ENCODE measurements at places on chromosomes 1 and 21.

GRCh38 chr1:197632651-197633050, 142.6 kb downstream of the DENND1B start:
- no peak for DNase-seq

DNA sequence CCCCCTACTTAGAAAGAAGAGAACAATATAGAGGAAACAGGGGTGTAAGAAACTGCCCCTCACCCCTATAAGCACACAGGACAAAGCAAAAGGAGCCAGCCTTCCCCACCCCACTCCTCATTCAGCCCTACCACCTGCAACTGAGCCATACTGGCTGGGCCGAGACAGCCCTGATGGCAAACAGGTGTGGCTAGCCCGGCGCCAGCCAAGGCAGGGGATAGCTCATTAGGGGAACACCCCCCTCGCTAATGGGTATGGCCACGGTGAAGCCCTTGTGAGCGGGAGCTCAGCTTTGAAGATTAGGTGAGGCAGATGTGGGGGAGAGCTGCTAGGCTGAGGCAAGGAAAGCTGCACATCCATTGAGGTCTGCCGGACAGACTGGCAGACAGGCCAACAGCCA, 65.5 kb downstream of the ERI3 start:
- no peak for DNase-seq

DNA sequence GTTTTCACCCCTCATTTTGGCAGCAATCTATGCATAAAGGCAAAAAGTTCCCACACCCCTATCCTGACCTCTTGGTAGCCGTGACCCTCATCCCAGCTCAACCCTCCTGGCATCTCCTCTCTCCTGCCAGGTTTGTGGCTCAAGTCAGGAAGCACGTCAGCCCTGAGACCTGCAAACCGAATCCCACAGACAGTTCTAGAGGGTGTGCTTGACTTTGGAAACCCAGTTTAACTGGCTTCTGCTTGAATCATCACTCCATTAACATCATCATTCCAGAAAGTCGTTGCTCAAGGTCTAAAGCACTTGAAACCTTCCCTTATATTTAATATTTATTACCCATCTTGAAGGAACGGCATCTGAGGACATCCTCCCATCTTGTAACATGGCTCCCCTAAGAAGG, 133.4 kb upstream of the ERG start:
- DNase-seq: no peak

DNA sequence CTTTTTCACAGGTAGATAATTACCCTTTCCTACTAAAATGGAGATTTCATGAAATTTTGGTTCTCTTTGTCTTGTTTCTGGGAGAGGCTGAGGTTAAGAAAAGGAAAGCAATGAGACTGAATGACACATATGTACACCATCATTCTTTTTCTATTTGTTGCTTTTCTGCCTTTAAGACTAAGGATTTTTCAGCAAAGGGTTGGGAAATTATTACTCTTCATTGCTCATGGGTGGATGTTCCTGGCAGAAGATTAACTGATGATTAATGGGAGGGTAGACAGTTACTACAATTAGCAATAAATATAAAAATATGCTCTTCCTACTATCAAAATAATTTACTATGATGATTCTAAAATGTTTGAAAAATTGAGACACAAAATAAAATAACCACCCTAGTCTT, 316.5 kb upstream of the USP24 start:
- DNase-seq: no peak

DNA sequence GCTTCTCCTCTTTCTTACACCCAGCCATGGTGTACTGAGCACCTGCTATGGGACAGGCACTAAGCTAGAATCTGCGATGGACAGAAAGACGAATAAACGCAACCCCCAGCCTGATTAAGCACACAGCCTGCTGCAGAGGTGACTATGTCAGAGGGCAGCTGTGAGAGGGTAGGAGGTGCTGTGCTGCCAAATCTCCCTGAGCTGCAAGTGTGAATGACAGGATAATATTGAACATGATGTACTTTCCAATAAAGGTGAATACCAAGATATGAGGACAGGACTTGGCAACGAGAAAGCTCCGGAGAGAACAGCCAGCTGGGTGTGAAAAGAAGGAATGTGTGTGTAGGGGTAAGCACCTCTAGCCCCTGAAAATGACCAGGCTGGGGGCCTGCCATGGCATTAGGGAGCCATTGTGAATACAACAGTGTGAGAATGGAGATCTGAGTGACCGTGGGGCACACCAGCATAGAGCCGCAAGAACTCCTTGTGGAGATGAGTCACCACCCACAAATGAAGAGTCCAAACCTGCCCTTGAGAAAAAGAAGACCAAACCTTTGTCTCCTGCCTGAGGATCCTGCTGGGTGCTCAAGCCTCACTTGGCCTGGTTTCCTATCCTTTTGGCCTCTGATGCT, 83.0 kb upstream of the ATF3 start:
- peak; percentile 31 for DNase-seq

GRCh38 chr1:234658138-234658537, 48.2 kb upstream of the IRF2BP2 start:
- peak; percentile 31 for DNase-seq

GRCh38 chr1:186865857-186866256, 37.1 kb downstream of the PLA2G4A start:
- DNase-seq: no peak

DNA sequence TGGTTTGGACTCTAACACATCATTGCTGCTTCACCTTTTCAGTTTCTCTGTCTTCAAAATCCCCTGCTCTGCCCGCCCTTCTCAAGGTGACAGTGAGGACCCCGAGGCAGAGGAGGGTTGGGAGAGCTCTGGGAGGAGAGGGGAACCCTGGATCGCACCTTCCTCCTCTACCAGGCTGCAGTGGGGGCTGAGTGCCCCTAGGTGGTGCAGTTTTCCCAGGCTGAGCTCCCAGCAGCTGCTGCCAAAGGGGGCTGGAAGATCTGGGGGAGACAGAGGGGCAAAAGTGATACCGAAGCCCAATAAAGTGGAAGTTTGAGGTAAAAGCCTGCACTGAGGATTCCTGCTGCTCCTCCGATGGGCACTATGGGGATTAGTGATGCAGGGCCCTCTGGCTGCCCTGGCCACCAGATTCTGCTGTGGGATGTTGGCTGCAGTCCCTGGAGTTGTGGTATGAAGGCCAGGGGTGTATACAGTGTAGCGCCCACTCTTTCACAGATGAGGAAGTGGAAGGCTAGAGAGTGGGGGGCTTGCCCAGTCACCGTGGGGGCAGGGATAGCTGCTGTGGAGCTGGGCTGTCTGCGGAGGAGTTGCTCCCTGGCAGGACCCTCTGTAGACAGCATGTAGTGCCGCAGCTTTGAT, 40.7 kb upstream of the SCMH1 start:
- peak; percentile 62 for DNase-seq

- no peak for DNase-seq
Observed at GRCh38 chr1:1309251-1310108, 1.1 kb downstream of the PUSL1 start.

GRCh38 chr1:87103074-87103473, 188.6 kb downstream of the HS2ST1 start:
- DNase-seq: no peak

DNA sequence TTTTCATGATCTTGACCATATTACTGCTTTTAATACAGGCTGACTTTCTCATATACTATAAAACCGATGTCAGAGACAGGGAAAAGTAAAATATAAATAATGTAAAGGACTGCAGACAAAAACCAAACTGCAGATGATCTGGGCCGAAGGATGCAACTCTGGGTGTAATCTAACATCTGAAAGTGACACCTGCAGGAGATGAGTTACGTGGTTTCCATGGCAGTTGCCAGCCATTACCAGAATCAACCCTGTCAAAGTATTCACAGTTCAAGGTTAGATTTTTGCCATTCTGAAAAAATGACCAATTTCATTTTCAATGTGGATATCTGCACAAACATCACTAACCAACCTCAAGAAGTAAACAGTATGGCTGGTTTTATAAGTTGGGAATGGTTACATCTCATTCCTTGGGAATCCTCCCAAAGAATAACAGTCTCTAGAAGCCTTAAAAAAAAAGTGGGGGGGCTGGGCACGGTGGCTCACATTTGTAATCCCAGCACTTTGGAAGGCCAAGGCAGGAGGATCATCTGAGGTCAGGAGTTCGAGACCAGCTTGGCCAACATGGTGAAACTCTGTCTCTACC, 27.7 kb downstream of the DNAJC11 start:
- no peak for DNase-seq

DNA sequence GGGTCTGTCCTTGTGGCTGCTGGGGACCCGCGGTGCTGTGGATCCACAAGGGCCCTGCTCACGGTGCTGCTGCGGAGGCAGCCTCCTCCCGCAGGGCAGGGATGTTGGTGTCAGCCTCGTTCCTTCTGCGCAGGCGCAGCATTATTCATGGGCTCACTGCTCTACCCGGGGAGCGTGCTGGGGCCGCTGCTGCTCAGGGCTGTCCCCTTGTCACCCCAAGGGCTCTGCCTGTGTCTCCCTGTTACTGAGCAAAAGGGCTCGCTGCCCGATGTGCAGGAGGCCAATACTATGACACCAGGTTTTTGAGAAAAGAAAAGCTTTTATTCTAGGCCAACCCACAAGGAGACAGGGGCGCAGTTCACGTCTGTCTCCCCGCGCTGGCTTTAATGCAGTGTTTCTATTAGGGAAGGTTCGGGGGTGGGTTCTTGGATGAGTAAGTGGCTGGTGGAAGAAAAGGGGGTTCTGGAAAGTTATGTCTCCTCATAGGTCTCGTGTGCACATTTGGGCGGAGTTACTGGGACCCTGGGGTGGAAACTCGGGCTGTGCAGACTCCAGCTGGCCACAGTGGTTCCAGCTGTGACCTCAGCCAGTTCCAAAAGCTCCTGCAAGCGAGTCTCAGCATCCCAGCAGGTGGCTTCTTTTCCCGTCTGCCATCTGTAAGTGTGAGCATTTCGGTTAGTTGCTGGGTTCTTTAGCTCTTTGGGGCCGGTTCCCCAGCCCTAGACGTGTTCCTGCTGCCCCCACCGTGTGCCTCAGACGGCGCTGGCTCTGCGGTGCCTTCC, 40.8 kb upstream of the LRRC3 start:
- no peak for DNase-seq

DNA sequence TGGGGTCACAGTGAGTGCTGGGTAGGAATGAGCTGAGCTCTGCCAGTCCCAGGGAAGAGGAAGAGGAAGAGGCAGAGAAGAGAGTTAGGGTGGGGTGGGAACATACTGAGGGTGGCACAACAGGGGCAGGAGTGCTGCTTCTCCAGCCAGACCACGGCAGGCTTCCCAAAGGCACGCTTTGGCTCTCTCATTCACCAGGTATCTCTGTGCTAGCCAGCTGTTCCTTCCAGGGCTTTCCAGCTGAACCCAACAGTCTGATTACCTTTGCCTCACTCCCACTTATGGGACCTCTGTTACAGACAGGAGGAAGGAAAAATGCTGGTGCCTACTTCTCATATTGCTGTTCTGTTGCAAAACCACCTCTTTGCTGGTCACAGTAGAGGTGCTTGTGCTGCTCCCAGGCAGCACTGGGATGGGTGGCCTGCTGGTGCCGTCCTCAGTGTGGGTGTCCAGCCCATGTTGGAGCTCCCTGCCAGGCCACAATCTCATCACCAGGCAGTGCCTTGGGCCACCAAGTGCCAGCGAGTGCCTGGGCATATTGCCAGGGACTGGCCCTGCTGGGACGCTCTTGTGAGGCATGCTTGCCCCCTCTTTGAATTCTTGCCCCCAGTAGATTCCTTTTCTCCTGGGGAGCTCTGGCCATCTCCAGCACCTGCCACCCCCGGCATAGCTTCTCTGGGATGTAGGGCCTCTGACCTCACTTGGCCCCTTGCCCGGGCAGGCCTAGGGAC, 2.1 kb downstream of the ADORA1 start:
- no peak for DNase-seq

GRCh38 chr1:179951383-179952144, 3.0 kb upstream of the CEP350 start:
- no peak for DNase-seq

DNA sequence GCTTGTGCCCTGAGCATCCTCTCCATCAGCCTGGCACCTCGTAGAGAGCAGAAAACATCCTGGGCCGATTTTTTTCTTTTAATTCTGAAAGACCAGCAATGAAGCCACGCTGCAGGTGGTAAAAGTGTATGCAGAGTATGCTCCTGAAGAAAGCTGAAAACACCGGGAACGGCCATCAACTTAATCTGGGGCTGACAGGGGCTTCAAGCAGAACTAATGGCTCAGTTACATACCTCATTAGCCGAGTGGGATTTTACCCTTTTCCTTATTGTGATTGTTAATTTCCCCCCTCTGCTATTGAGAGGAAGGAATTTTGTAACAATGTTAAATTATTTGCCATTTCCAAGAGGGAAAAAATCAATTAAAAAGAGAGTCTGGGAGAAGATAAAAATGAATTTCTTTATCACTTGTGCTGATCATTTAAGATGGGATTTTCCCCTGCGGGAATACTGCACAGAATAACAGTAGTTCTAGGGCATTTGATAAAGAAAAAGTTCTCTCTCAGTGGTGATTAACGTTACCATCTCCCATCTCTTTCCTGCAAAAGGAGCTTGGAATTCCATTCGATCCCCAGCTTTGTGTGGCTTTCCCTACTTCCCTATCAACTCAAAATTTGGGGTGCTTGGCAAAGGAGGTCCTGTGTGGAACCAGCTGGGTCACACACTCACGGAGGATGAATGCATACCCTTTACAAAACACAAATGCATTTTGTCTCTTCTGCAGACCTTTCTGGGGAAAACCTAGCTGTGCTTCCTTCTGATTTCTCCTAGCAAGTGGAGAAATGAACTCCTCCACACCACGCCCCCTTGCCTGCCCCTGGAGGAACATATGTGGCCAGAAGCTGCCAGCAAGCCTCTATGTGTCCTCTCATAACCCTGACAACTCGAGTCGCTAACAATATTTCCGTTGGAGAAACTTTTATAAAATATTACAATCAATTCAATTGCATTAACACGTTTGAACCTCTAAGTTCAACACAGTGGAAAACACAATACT, 70.9 kb downstream of the RRAGC start:
- DNase-seq: no peak

- DNase-seq: no peak
Observed at GRCh38 chr1:103949779-103950178, 200.1 kb downstream of the AMY1C start.

- DNase-seq: no peak
Observed at GRCh38 chr1:86387916-86388627, 8.1 kb downstream of the ODF2L start.

DNA sequence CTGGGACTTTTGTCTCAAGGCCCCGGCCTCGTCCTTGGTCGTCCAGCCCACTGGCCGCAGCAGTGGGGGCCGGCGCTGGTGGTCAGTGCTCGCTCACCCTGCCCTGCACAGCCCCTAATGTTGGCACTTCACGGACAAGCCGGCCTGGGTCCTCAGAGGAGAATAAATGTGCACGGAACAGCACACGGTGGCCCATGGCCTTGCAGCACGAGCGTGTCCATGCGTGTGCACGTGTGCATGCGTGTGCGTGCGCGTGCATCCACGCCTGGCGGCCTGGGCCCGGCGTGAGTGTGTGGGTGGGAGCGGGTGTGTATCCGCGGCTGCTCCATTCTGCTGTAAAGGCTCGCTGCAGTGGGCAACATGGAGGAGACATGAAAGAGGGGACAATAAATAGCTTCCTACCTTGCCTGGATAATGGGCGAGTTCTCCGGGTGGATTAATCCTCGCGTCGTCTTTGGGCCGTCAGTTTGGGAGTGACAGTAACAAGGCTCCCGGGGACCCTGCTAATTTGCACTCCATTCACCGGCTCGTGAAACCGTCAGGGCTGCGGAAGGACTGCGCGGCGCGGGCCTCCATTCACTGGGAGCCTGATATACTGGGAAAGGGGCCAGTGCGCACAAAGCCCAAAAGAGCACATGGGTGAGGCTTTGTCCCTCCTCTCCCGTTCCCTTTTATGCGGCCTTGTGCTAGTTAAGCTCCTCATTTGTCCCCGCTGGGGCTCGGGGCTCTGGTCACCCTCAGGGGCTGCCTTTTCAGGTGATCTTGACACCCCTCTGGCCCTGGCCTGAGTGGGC, 142.8 kb downstream of the PRDM16 start:
- DNase-seq: no peak

Measured in H54 (cell line).